ENCODE measurements at places on chromosomes 2 and 18.
A peak's percentile ranks its signal among the peaks of the same experiment; 100 is the strongest.

DNA sequence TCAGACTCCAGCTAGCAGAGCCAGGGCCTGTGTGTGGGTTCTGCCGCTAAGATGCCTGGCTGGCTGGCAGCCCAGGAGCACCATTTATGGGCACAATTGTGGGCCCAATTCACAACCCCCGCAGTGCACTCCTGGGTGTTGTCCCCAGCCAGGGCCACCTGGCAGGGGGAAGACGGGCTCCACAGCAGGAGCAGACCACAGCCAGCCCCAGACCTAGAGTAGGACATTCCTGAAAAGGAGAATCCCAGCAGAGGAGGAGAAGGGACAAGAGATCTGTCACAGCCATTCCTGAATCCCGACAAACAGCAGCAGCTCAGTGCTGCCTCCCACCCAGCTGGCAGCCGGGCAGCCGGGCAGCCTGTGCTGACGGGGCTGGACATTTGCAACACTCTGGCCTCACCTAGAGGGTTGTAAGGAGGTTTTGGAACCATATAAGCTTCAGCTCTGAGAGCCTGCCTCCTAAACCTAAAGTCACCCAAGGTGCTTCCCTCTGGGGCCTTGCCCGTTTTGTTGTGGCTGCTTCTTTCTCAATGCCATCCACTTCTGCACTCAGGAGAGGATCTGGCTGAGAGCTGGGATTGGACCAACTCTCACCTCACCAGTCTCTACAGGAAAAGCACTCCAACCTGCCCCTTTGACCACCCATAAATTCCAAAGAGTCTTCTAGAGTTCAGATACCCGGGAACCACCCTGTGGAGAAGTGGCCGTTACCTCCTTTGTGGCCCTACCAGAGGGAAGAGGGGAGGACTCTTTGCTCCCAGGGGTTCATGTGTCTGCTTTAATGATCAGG lies 4.1 kb upstream of the TMEM177 start:
- DNase-seq = no peak

GRCh38 chr2:161238560-161239325 lies 69.5 kb upstream of the PSMD14 start:
- peak; percentile 41 for DNase-seq

- no peak for DNase-seq
These were observed 71.2 kb downstream of the TGFA start for GRCh38 chr2:70482401-70482800.

DNA sequence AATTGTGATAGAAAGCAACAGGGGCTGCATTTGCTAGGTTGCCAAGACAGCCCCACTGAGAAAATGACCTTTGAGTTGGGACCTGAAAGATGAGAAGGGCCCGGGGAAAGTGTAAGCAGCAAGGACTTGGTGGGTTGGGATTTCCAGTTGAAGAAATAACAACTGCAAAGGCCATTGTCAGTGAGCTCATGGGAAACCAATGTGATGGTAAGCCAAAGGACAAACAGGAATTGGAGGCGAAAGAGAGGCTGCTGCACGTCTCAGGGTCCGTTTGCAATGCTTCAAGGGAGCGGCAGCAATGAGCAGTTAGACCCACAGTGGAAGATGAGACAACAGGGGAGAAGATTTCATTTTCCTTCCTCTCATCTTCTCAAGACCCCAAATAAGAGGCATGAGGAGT lies 51.5 kb upstream of the RGPD4 start:
- DNase-seq = no peak

GRCh38 chr18:26579941-26580618 lies 31.7 kb upstream of the KCTD1 start:
- peak; percentile 75 for DNase-seq

DNA sequence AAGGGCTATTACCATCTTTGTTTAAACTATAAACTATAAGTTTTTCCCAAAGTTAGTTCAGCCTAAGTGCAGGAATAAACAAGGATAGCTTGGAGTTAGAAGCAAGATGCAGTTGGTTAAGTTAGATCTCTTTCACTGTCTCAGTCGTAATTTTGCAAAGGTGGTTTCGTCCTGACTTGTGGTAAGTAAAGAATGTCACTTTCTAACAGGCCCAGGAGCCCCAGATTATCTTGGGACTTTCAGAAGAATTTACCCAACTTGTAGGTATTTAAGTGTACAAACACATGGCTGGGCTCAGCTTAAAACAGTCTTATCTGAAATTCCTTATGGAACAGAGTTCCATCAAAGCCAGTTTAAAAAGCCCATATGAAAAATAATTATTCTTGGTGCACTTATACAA lies 18.3 kb upstream of the FAM98A start:
- DNase-seq = no peak

DNA sequence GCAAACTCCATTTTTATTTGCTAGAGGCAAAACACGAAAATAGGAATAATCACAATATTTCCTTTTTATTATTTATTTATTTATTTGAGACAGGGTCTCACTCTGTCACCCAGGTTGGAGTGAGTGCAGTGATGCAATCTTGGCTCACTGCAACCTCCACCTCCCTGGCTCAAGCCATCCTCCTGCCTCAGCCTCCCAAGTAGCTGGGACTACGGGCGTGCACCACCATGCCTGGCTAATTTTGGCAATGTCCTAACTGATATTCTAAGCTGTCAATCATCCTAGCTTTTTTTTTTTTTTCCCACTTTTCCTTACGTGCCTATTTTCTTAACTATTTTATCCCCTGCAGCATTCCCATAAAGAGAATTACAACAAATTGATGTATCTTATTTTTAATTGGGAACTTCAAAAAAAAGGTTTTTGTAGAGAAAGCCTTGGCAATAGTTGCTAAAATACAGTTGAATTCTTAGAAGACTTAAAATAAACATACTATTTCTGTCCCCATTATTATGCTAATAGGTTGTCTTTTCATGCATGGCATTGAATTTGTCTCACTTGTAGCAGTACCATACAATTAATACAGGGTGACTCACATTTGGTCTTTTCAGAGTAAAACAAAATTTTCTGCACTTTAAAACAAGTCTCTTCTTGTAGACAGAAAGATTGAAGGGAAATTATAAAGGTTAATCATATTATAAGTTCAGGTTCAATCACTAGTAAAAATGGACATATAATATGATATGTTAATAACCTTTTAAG lies 153.5 kb downstream of the SLC39A10 start:
- DNase-seq = peak; percentile 5

DNA sequence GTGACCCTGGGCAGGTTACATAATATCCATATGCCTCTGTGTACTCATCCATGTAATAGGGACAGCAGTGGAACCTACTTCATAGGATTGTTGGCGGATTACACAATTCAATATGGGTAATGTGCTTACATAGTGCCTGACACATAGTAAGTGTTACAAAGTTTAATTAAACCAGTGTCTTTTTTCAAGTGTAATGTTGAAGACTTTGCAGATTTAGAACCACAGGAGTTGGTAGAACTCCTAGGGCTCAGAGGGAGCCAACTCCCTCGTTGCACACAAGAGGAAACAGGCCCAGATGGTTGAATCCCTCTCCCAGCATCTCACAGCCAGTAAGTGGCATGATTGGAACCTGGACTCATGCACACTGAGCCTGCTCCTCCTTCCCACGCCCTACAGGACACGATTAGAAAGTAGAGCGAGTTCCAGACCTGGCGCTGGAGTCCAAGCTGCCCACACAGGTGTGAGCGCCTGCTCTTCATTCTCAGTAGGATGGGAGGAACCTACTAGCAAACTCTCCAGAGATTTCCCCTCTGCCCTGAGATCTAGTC lies 97.8 kb downstream of the VSNL1 start:
- DNase-seq = no peak

DNA sequence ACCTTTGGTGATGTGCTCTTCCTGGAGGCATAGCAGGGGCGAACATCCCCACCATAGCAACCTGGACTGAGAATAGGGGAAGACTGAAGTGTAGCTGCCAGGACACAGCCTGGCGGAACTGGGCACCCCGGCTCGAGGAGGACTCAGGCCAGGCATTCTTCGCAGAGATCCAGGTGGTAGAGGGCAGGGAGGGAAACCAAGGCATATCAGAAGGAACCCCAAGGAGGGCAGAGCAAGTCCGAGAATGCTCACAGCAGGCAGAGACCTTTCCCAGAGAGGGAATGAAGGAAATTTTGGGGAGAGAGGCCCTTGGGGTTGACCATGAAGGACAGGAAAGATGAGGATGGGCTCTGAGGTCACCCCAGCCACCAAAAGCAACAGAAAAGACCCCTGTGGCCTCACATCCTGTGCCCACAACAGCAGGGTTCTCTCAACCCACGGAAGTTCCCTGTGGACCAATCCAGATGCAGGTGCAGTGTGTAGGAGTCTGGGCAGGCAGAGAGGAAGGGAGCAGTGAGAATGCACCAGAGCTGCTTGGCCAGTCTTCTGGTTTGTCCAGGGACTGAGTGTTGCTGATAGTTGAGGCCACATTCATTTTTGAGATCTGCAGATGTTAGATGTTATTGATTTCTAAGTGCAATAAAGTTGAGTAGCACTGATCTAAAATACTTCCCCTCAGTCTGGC lies 136.9 kb downstream of the PXDN start:
- DNase-seq = no peak

- DNase-seq = no peak
These were observed 75.0 kb upstream of the ALKAL2 start for GRCh38 chr2:362924-363323.

DNA sequence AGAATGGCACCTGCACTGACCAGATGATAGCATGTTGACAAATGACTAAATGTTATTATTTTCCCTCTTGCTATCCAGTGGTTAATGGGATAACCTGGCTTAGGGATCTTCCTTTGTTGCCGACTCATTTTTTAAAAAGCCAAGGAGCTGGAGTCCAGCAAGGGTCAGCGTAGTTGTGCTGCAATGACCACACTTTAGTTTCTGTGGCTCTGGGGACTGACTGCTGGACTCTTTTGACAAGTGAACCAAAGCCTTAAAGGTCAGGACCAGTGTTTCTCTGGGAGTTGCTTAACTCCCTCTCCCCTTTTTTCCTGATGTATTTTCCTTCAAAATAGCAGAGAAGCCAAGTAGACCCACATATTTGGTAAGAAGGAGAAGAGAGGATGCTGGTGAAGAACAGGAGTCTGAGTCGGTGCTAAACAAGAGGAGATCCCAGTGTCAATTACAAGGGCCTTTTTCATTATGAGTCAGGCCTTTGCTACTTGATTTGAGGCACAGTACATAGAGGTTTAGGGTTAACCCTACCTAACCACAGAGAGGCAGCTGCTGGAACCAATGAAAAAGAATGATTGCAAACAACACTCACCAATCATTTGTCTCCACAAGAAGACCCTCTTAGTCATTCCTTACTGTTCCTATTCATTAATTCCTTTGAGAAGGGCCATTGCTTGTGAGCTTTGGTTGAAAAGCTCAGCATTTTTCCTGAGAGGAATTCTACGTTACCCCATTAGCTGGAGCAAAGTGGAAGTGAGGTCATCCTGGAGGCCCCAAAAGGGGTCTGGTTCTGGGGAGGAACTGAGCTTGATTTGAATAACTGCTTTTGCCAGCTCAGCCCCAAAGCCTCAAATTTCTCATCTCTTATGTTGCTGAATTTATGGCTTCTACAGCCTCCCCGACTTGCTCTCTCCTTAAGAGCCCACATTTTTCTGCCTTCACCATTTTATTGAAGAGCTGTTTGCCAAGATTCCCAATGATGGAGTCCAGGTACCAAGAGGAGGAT lies 137.6 kb upstream of the HNMT start:
- no peak for DNase-seq

- DNase-seq = no peak
These were observed 71.7 kb upstream of the RBMS1 start for GRCh38 chr2:160565099-160565845.

DNA sequence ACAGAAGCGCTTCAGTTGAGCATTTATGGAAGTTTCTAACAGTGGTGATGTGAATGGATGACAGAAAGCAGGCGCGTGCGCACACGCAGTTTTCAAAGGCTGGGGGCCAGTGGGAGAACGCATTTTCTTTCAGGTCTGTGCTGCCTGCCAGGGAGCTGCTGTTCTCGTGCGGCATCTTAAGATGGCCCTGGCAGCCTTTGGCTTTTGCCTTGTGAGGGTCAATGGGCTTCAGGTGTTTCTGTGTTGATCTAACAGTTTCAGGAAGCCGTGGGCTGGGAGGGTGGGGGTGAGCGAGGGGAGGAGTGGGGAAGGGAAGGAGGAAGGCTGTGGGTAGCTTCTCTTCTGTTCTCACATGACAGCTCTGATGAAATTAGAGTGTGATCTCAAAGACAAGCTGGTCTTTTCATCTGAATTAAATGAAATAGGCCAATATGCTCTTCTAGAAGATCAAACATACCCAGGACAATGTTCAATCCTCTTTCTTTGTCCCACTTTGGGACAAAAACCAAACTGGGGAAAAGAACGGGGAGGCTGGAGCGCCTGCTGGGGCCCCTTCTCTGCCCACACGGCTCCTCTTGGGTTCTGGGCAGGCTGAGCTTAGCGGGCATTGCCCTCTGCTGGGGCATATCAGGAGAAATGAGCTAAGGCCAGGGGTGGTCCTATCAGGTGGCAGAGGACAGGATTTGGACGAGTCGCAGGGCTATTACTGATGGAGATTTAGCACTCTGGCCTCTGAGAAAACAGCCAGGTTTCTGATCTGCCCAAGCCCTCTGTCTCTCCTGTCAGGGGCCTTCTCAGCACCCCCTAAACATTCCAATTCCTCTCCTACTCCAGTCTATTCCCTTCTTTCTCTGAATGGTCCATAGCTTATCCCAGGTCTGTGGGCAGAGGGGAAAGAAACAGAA lies 126.2 kb upstream of the LGALSL start:
- DNase-seq = no peak

- DNase-seq = no peak
These were observed 46.3 kb downstream of the ANKRD12 start for GRCh38 chr18:9182852-9183399.

DNA sequence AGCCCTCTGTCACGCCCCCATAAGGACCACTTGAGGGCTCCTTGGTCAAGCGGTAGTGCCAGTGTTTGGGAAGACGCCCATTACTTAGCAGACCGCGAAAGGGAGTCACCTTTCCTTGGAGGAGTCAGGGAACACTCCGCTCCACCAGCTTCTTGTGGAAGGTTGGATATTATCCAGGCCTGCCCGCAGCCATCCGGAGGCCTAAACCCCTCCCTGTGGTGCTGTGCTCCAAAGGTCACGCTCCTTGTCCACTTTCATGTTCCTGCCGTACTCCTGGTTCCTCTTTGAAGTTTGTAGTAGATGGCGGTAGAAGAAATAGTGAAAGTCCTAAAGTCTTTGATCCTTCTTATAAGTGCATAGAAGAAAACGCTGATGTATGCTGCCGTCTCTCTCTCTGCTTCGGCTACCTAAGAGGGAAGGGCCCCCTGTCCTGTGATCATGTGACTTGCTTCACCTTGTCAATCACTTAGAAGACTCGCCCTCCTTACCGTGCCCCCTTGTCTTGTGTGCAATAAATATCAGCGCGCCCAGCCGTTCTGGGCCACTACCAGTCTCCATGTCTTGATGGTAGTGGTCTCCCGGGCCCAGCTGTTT lies 1.7 kb upstream of the CATIP start:
- no peak for DNase-seq

GRCh38 chr2:232588680-232589585 lies 38.4 kb downstream of the EIF4E2 start:
- peak; percentile 77 for DNase-seq

GRCh38 chr2:174051741-174052583 lies 86.8 kb upstream of the SP3 start:
- peak; percentile 76 for DNase-seq

GRCh38 chr2:189127756-189128155 lies 51.8 kb downstream of the COL5A2 start:
- no peak for DNase-seq

GRCh38 chr2:186516396-186516795 lies 30.3 kb downstream of the ZC3H15 start:
- DNase-seq = peak; percentile 54

Data from foreskin keratinocyte (primary cell).